Renal cortex interstitium (tissue), 15 donors: ENCODE measurements at places on chromosomes 6 and 20. TPM values are rescaled to one million over a fixed set of nuclear protein-coding genes. Genes with fewer than 3 reads are reported as not detected.

The TSPO2 gene
- 1.1 TPM for polyA plus RNA-seq

The PNPLA1 gene
- polyA plus RNA-seq, result 1.7 TPM

The BMP6 gene
- 7.4 TPM for polyA plus RNA-seq

The ARMC2 gene
- 14.3 TPM for polyA plus RNA-seq

The HNF4A gene
- polyA plus RNA-seq, result 51.7 TPM

The NHLRC1 gene
- polyA plus RNA-seq, result 2.0 TPM
